CD4-positive, alpha-beta T cell treated with Interleukin-15 for 4 hours (primary cell): ENCODE measurements at places on chromosomes 5 and 9.
A peak's percentile ranks its signal among the peaks of the same experiment; 100 is the strongest.

GRCh38 chr5:146751781-146752401, 126.7 kb downstream of the PPP2R2B start:
- peak; percentile 65 for DNase-seq

- DNase-seq, result no peak
These were observed 480.4 kb upstream of the TUSC1 start for GRCh38 chr9:26158631-26159150.

DNA sequence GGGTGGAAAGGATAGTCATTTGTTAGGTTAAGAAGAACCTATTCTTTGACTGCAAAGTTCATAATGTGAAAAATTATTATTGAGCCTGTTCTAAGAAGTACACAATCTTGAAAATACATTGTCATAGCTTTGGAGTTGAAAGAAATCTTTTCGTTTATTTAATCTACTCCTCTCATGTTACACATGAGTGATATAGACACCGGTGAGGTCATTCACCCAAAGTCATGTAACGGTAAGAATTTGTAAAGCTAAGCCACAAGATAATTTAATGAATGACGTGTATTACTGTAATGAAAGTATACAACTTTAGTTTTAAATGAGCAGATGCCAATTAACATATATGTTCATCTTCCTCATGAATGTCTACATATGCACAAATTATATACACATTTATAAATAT, 284.1 kb upstream of the PDE4D start:
- DNase-seq, result no peak

GRCh38 chr5:172777881-172778814, 7.2 kb upstream of the DUSP1 start:
- peak; percentile 21 for DNase-seq

DNA sequence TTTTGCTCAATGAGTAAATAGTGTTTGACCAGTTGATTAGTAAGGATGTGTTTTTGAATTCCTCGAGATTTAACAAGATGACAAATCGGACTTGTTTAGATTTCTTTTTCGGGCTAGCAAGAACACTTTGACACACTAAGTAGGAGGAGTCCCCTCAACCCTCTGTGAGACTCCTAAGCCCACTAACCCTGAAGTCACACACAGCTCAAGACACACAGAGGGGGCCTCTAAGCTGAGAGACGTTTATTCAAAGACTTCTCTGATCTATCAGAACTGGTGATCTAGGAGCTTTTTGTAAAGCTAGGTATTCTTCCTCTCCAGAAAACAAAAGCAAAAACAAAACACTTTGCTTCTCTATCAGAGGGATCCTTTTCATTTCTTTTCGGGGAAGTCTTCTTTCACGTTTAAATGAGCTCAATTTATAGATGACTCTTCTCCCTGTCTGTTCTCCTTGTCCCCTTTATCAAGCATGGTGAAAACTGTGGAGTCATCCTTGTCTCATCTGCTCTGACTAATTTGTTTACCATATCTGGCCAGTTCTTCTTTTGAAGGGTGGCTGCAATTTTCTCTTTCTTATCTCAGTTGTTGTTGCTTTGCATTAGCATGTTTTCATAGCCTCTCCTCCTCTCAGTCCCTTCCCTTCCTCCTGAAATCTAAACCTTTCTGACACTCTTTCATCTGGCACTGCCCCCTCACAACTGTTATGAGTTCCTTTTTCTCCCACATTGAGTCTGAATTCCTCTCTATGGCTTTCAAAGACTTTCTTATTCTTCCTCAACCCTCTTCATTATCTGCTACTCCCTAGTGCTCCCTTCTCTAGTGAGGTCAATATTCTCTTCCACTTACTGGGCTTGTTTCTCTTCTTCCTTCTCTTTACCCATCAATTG, 68.5 kb upstream of the RAI14 start:
- no peak for DNase-seq

GRCh38 chr5:89028595-89029285, 145.8 kb upstream of the MEF2C start:
- DNase-seq, result no peak

DNA sequence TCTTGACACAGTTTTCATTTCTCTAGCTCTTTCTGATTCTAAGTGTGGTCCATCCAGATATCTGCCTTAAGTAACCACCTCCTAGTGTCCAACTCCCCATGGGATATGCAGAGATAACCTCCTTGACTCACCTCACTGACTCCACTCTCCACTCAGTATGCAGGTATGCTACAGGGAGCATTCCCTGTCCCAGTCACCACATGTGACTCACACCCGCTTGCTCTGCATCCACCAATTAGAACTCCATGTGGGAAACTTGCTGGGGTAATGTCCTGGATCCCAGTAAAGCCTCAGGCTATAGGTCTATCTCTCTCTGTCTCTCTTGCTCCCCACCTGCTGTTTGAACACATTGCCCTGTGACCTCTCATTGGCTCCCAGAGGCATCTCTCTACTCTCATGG, 563.9 kb downstream of the HTR1A start:
- no peak for DNase-seq

- DNase-seq, result no peak
These were observed 289.7 kb upstream of the DAP start for GRCh38 chr5:11050596-11051304.

GRCh38 chr9:90926936-90927335, 125.3 kb downstream of the SYK start:
- DNase-seq, result no peak

- DNase-seq, result peak; percentile 99
These were observed at the start of gene HSPA9 for GRCh38 chr5:138575194-138576015. Gene HSPA9 (minus strand): TSS chr5:138575401. CDS start chr5:138575318, 83 bp downstream.

- DNase-seq, result no peak
These were observed 129.3 kb upstream of the CACNA1B start for GRCh38 chr9:137748311-137748710.

GRCh38 chr5:174972291-174972690, 247.9 kb downstream of the MSX2 start:
- no peak for DNase-seq

- DNase-seq, result no peak
These were observed 23.9 kb upstream of the PPP3R2 start for GRCh38 chr9:101618698-101619097.

- DNase-seq, result no peak
These were observed 20.1 kb upstream of the SMARCA2 start for GRCh38 chr9:1995084-1995483.

DNA sequence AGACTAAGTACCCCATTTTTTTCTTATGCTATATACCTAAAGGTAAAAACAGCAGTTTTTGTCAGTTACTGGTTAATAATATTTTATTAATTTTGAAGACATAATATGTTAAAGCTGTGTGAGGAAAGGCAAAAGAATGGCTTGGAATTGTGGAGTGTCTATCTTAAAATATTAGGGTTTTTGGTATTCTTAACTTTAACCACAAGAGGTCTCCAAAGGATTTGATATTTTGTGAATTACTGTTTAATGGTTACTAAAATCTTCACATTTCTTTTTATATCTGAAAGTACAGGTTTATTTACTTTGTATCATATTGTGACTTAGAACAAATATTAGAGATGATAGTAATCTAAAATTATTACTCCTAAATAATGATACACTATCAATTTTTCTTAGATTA, 32.0 kb upstream of the DHFR start:
- DNase-seq, result peak; percentile 25

DNA sequence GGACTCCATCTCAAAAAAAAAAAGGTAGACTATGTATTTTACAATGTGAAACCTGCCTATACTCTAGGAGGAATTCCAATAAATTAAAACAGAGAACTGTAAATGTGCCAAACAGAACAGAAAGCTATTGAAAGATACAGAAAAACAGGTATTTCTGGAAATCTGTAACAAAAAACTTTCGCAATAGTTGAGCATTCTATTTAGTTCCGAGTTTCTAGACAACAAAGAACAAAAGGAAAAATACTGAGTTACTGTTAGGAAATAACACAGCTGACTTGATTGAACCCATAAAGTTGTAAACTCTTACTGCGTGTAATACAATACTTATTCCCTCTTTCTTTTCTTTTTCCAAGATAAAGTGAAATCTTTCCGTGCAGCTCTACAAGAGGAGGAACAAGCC, 18.6 kb downstream of the DIMT1 start:
- no peak for DNase-seq

GRCh38 chr9:12657998-12658397, 35.2 kb upstream of the TYRP1 start:
- DNase-seq, result no peak

DNA sequence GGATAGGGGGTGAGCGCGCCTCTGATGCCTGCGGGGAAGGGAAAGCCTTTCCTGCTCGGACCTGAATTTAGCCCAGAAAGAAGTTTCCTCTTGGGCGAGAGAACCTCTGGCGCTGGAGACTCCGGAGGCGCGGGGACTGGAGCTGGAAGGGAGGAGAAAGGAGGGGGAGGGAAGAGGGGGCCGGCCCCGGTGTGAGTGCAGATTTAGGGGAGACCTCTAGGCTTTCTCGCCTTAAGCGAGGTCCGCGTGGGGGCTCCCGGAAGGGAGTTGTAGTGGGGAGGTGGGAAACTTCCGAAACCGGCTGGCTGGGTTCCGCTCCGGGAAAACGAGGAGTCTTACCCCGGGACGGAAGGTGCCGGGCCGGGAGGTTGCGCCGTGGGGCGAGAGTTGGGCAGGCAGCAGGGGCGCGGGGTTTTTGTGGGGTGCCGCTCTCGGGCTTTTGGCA, 1.3 kb downstream of the PCSK5 start:
- no peak for DNase-seq

DNA sequence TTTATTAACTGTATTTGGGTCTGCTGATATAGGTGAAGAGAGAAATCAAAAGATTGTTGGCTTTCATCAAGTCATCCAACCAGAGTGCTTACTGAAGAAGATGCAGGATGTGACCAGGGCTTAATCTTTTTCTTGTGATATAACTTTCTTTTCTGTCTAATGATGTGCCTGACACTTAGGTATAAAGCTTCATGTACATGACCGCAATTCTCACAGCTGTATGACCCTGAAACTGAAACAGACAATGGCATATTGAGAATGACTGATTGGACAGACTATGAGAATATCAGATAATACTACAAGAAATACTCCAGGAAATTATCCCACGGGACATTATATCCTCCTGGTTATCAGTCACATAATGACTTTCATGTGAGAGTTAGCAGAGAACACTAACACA, 32.5 kb upstream of the FAM174A start:
- DNase-seq, result no peak

DNA sequence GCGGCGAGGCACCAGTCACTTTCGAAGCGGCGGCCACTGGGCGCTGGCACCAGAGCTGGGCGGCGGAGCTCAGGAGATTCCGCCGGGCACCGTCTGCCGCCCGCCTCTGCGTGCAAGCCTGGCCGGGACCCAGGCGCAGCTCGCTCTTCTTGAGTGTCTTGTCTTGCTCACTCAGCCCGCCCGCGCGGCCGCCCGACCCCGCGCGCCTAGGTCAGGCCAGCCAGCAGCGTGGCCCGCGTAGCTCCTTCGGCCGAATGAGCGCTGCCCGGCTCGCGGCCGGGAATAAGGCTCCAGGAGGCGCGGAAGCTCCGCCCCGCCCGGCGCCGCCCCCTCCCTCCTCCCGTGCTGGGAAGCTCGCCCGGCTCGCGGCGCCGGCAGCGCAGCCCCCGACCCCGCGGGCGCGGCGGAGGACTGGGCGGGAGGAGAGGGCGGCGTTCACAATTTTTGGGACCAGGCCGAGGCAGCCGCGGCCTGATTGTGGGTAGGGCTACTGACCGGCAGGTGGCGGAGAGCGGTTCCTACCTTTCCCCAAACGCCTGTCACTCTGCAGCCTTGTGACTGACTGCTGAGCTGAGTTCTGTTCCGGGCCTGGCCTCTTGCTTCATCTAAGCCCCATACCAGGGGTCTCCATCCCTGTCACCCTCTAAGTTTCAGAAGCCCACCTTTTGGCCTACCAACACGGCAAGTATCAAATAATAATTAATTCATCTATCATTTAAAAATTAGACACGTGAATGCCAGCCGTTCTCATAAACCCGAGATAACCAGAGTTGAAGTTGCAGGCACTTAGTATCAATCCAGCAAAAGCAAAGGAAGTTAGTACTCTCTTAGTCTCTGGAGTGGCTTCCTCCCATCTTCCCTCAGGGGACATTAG, at the start of gene HBEGF:
HBEGF (minus strand) TSS at position 256 of the 874 bp plus-strand sequence. CDS start 275 bp downstream, outside the sequence.
- peak; percentile 41 for DNase-seq

DNA sequence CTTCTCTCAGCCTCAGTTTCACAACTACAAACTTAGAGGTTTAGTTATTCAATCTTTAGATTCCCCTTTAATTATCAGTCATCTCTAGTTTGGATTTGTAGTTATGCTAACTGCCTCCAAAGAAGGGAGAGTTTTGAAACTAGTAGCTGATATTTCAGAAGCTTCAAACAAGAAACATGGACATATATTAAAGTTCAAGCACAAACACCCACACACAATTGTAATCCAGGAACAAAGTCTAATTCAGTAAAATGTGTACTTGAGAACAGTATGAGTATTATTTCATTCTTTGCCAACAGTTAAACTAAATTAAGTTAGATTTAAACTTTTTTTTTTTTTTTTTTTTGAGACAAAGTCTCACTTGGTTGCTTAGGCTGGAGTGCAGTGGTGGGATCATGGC, 71.2 kb upstream of the ABCA1 start:
- DNase-seq, result no peak

DNA sequence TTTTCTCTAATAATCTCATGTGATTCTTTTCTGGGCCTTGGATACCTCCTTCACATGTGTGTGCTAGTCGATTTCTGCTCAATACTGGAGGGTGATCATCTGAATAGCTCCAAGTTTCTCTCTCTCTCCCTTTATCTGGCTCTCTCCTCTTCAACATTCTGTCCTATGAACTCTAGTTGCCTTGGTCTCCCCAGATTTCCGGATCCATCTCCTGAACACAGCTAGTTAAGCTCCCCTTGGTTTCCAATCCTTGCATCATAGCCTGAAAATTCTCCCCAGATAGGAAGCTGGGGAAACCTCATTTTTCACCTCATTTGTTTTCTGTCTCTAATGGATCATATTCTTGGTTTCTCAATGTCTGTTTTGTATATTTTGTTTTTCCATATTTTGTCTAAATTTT, 832.3 kb downstream of the MTRR start:
- DNase-seq, result no peak

GRCh38 chr5:2591777-2592453, 159.6 kb downstream of the IRX2 start:
- DNase-seq, result no peak

GRCh38 chr9:129006328-129007034, 21.6 kb downstream of the SH3GLB2 start:
- peak; percentile 56 for DNase-seq

DNA sequence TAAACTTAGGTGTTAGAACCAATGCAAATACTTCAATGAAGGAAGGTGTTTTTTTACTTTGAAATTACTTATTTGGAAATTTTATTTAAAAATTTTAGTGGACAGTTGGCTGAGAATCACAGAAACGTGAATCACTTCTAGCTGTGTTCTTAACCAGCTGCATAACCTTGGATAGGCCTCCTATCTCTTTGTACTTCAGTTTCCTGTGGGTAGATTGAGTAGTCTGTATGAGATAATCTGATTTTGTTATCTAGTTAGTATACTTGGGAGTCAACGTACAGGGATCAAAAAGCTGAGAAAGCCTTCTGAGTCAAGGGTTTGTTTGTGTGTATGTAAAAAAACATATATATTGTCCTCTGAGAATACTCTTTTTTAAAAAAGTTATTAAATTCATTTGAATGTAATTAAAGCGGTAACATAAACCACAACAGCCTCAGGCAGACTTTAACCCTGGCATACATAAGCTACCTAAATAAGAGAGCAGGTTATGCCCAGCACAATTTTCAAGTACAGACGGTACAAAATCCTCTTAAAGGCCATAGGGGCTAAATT, 38.1 kb upstream of the ZCCHC7 start:
- peak; percentile 8 for DNase-seq
